ENCODE measurements at places on chromosomes 5 and 9.

DNA sequence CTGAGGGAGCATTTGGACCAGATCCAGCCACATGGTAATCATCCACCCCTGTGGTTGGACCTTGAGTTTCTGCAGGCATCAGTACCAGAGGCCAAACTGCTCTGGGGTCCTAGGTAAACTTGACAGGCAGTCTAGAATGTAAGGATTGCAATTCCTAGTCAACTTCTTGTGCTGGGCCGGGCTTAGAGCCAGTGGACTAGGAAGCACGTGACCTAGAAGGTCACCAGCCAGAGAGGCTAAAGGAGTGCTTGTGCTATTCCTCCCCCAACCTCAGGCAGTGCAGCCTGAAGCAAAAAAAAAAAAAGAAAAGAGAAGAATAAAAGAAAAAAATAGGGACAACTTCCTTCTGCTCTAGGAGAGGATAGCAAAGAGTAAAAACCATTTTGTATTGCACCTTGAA, 406.2 kb upstream of the FTMT start:
- no peak overlapping the region for H3K27ac ChIP-seq
- no peaks in the 10 kb centered on the region for H3K4me1 ChIP-seq
- no peak for DNase-seq
- H3K36me3 ChIP-seq, result no peaks in the 10 kb centered on the region

- H3K27me3 ChIP-seq, result no peaks in the 10 kb centered on the region
- peak overlapping the region; percentile 90 for H3K27ac ChIP-seq
- peaks cover 98% of the 10 kb centered on the region for H3K4me1 ChIP-seq
- peaks cover 32% of the 10 kb centered on the region for H3K36me3 ChIP-seq
- DNase-seq, result no peak
Observed at GRCh38 chr5:132417010-132417439, 47.5 kb downstream of the SLC22A5 start.

GRCh38 chr5:11642438-11642837, 261.8 kb downstream of the CTNND2 start:
- no peak overlapping the region for H3K27ac ChIP-seq
- no peaks in the 10 kb centered on the region for H3K27me3 ChIP-seq
- no peak for DNase-seq

GRCh38 chr5:87081016-87081415, 186.7 kb upstream of the RASA1 start:
- peaks cover 18% of the 10 kb centered on the region for H3K36me3 ChIP-seq
- H3K4me3 ChIP-seq, result peak overlapping the region; percentile 66
- no peaks in the 10 kb centered on the region for H3K27me3 ChIP-seq
- peak overlapping the region; percentile 85 for H3K27ac ChIP-seq
- peaks cover 29% of the 10 kb centered on the region for H3K4me1 ChIP-seq
- no peak for DNase-seq

GRCh38 chr9:37508135-37508833, 22.5 kb downstream of the POLR1E start:
- H3K4me3 ChIP-seq, result no peak overlapping the region
- peaks cover 31% of the 10 kb centered on the region for H3K36me3 ChIP-seq
- peak overlapping the region; percentile 78 for H3K27ac ChIP-seq
- no peak for DNase-seq

- H3K36me3 ChIP-seq, result peaks cover 7% of the 10 kb centered on the region
- no peak overlapping the region for H3K4me3 ChIP-seq
- peaks cover 6% of the 10 kb centered on the region for H3K4me1 ChIP-seq
- H3K27me3 ChIP-seq, result no peaks in the 10 kb centered on the region
- no peak overlapping the region for H3K27ac ChIP-seq
Observed at GRCh38 chr5:65835191-65835590, 91.2 kb upstream of the ERBIN start.

DNA sequence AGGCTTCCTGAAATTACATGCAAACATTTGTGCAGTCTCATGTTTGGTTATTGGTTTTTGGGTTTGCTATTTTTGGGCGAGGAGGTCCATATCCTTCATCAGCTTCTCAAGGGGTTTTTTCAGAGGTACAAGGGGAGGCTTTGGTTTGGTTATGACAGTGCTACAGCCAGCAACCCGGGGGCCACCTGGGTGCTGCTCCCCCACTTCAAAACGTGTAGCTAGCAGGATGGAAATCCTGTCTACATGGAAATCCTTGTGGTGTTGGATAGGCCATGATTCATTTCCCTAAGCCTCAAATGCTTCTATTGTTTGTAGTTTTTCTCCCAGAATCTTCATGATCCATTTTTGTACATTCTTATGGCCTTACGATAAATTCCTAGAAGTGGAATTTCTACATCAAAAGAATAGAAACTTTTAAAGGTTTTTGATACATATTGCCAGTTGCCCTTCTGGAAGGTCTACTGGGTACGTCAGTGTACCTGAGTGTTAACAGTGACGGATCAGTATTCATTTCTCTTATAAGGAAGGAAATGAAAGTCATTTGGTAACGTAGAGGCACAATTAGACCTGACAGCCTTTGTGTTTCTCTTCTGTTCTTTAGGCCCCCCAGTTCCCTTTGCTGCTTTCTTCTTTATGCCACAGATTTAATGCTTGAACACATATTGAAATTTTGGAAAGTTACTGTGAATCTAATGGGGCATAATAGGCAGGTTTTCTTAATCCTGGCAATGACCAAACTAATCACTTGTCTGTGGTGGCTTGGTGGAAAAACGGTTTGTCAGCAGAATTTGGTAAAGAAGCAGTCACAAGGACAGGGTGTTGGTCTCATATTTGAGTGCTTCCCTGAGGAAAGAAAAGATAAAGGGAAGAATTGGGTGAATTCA, 69.7 kb upstream of the ABL1 start:
- H3K4me3 ChIP-seq, result peak overlapping the region; percentile 46
- H3K4me1 ChIP-seq, result peaks cover 60% of the 10 kb centered on the region
- peak; percentile 18 for DNase-seq
- H3K27me3 ChIP-seq, result no peaks in the 10 kb centered on the region
- H3K27ac ChIP-seq, result no peak overlapping the region

DNA sequence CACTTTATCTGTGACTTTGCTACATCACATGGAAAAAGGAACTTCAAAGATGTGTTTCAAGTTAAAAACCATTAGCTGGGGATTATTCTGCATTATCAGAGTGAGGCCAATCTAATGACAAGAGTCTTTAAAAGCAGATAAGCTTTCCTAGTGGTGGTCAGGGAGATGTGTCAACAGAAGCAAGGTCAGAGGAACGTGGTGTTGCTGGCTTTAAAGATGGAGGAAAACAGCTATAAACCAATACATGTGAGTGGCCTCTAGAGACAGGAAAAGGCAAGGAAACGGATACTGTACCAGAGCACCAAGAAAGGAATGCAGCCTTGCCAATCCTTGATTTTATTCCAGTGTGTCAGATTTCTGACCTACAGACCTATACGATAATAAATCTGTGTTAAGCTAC, 204.2 kb downstream of the TAF11L14 start:
- no peak for DNase-seq
- H3K27ac ChIP-seq, result no peak overlapping the region
- H3K4me3 ChIP-seq, result no peak overlapping the region
- no peaks in the 10 kb centered on the region for H3K27me3 ChIP-seq
- H3K4me1 ChIP-seq, result no peaks in the 10 kb centered on the region
- no peaks in the 10 kb centered on the region for H3K36me3 ChIP-seq

GRCh38 chr5:129384193-129384592, 75.9 kb upstream of the ADAMTS19 start:
- H3K4me1 ChIP-seq, result no peaks in the 10 kb centered on the region
- H3K4me3 ChIP-seq, result no peak overlapping the region
- H3K27ac ChIP-seq, result no peak overlapping the region
- no peaks in the 10 kb centered on the region for H3K27me3 ChIP-seq
- no peak for DNase-seq

GRCh38 chr5:89936576-89936975, 473.0 kb downstream of the CETN3 start:
- H3K4me1 ChIP-seq, result peaks cover 5% of the 10 kb centered on the region
- no peaks in the 10 kb centered on the region for H3K27me3 ChIP-seq
- no peak overlapping the region for H3K27ac ChIP-seq
- no peaks in the 10 kb centered on the region for H3K36me3 ChIP-seq
- no peak overlapping the region for H3K4me3 ChIP-seq
- no peak for DNase-seq

GRCh38 chr5:39662945-39663344, 238.2 kb upstream of the DAB2 start:
- no peak overlapping the region for H3K27ac ChIP-seq
- peaks cover 17% of the 10 kb centered on the region for H3K4me1 ChIP-seq
- no peaks in the 10 kb centered on the region for H3K36me3 ChIP-seq

- H3K27ac ChIP-seq, result no peak overlapping the region
- H3K4me3 ChIP-seq, result no peak overlapping the region
- H3K27me3 ChIP-seq, result peaks cover 9% of the 10 kb centered on the region
- peaks cover 5% of the 10 kb centered on the region for H3K4me1 ChIP-seq
- no peak for DNase-seq
- H3K36me3 ChIP-seq, result no peaks in the 10 kb centered on the region
Observed at GRCh38 chr5:1210832-1211251, 9.4 kb downstream of the SLC6A19 start.

- no peak overlapping the region for H3K4me3 ChIP-seq
- peaks cover 4% of the 10 kb centered on the region for H3K27me3 ChIP-seq
- H3K36me3 ChIP-seq, result no peaks in the 10 kb centered on the region
- H3K27ac ChIP-seq, result no peak overlapping the region
- no peak for DNase-seq
Observed at GRCh38 chr9:69583645-69584234, 88.4 kb downstream of the APBA1 start.

- DNase-seq, result no peak
- no peak overlapping the region for H3K27ac ChIP-seq
- no peaks in the 10 kb centered on the region for H3K36me3 ChIP-seq
- H3K27me3 ChIP-seq, result no peaks in the 10 kb centered on the region
- H3K4me3 ChIP-seq, result no peak overlapping the region
Observed at GRCh38 chr9:70678153-70678552, 263.7 kb upstream of the KLF9 start.

DNA sequence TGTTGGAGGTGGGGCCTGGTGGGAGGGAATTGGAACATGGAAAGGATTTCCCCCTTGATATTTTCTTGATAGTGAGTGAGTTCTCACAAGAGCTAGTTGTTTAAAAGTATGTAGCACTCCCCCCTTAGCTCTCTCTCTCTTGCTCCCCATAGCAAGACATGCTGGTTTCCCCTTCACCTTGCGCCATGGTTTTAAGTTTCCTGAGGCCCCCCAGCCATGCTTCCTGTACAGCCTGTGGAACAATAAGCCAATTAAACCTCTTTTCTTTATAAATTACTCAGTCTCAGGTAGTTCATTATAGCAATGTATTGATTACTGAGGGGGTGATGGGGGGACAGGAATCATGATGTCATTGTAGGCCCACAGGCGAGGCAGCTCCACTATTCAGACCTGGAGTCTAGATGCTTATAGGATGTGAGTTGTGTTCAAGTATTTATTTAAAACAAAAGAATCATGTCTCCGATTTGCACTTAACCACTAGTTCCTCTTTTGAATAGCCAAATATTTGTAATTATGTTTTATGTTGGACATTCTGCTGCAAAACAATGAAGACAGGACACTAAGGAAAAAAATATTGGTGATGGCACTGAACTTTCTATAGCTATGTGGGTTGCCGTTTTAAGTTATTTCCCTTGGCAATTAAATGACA, 156.6 kb downstream of the TMEM38B start:
- DNase-seq, result no peak
- H3K27ac ChIP-seq, result no peak overlapping the region
- no peak overlapping the region for H3K4me3 ChIP-seq
- no peaks in the 10 kb centered on the region for H3K4me1 ChIP-seq
- no peaks in the 10 kb centered on the region for H3K27me3 ChIP-seq

GRCh38 chr9:130138791-130139190, 33.4 kb upstream of the NCS1 start:
- H3K4me3 ChIP-seq, result no peak overlapping the region
- peaks cover 11% of the 10 kb centered on the region for H3K4me1 ChIP-seq
- H3K27ac ChIP-seq, result peak overlapping the region; percentile 62

DNA sequence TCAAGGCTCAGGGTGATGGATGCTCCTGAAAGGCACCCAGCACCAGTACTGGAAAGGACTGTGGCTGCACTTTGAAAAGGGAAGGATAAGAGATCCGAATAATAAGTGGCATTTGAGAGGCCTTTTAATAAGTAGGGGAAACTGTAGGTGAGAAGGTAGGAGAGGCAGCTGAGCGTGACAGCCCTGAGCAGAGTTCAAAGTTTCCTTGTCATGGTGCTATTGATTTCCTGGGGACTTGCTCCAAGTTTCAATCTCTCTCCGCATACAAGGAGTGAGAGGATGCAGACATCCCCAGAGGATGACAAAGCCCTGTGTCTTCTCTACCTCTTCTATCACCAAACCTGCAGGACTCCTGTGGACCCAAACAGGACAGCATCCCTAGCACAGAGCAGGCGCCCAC, 354.5 kb downstream of the SPOCK1 start:
- no peak overlapping the region for H3K27ac ChIP-seq
- DNase-seq, result no peak
- H3K36me3 ChIP-seq, result no peaks in the 10 kb centered on the region
- no peaks in the 10 kb centered on the region for H3K4me1 ChIP-seq
- peaks cover 8% of the 10 kb centered on the region for H3K27me3 ChIP-seq
- no peak overlapping the region for H3K4me3 ChIP-seq

DNA sequence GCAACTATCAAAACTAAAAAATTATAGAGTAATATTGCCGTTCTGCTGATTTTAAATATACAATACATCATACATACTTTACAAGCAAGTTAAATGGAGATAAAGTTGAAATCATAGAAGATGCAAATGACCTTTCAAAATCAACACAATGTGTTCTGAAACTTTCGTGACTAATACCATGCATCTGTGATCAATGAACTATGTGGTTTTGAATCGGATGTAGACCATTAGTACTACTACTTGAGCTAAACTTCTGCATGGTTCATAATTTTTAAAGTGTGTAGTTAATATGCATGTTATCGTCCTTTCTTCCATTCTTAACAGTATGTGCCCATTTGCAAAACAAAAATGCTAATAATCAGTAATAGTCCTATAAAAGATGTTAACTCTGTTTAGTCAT, 11.3 kb upstream of the PHF2 start:
- peaks cover 19% of the 10 kb centered on the region for H3K4me1 ChIP-seq
- no peak for DNase-seq
- peaks cover 43% of the 10 kb centered on the region for H3K36me3 ChIP-seq
